ENCODE measurements at places on chromosomes 16 and 17.

- DNase-seq: peak; percentile 7
Measured at GRCh38 chr17:72004011-72004427, 116.8 kb upstream of the SOX9 start.

DNA sequence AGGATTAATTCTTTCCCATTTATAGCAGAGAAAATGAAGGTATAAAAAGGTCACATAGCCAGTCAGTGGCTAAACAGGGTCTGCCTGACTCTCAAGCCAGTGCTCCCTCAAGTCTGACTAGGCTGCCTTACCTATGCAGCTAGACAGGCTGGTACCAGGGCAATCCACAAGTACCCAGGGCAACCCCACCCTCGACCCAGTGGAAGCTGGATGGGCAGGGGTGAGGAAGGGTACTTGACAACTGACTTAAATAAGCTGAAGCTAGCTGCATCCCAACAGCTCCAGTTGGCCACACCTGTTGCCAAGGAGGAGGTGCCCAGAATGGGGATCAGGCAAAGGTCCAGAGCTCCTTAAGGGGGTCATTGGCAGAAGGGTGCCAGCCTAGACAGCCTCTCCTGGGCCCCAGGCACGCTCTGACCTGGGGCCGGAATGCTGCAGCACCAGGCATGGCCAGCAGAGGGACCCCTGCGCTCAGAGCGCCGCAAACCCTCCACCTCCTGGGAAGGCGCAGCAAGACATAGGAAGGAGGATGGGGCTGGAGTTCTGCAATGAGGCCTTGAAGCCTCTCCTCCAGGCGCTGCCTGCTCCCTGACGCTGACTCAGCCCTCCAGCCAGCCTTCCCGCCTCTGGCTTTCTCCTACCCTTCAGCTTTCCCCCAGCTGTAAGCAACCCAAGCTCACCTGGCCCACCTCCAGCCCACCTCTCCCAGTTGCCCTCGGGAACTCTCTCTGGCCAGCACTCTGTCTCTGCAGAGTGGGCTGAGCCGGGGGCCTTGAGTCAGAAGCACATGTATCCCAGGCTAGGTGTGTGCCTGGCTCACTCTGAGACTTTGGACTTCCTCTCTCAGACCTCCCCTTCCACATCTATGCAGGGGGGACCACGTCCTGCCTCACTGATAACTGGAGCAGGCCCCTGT, 28.8 kb downstream of the MPP2 start:
- peak; percentile 91 for DNase-seq

GRCh38 chr16:87048730-87049115, 268.5 kb downstream of the C16orf95 start:
- DNase-seq: no peak

GRCh38 chr16:1464196-1464893, 10.5 kb downstream of the CLCN7 start:
- DNase-seq: no peak

- no peak for DNase-seq
Measured at GRCh38 chr16:49503256-49504022, 129.8 kb downstream of the C16orf78 start.

DNA sequence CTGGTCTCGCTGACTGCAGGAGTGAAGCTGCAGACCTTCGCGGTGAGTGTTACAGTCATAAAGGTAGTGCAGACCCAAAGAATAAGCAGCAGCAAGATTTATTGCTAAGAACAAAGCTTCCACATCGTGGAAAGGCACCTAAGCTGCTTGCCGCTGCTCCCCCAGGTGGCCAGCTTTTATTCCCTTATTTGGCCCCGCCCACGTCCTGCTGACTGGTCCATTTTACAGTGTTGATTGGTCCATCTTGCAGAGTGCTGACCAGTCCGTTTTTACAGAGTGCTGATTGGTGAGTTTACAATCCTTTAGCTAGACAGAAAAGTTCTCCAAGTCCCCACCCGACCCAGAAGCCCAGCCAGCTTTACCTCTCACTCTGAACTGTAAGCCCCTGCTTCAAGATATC, 227.8 kb downstream of the ABCC12 start:
- DNase-seq: no peak

DNA sequence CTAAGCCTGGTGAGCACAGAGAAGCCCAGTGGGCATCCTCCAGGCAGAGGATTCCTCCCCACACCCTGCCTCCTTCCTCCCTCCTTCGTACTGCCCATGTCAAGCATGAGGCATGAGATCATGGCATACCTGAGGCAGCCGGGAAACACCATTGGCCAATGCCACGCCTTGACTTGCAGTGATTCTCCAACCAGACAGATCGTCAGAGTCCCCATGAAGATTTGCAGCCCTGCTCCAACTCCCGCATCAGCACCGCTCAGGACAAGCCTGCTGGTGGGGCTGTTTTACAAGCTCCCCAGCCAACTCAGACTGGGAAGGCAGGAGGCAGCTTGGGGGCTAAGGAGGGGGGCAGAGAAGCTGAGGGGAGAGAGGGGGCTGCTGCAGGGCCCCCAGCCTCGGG, 2.9 kb upstream of the KRT16 start:
- DNase-seq: no peak

DNA sequence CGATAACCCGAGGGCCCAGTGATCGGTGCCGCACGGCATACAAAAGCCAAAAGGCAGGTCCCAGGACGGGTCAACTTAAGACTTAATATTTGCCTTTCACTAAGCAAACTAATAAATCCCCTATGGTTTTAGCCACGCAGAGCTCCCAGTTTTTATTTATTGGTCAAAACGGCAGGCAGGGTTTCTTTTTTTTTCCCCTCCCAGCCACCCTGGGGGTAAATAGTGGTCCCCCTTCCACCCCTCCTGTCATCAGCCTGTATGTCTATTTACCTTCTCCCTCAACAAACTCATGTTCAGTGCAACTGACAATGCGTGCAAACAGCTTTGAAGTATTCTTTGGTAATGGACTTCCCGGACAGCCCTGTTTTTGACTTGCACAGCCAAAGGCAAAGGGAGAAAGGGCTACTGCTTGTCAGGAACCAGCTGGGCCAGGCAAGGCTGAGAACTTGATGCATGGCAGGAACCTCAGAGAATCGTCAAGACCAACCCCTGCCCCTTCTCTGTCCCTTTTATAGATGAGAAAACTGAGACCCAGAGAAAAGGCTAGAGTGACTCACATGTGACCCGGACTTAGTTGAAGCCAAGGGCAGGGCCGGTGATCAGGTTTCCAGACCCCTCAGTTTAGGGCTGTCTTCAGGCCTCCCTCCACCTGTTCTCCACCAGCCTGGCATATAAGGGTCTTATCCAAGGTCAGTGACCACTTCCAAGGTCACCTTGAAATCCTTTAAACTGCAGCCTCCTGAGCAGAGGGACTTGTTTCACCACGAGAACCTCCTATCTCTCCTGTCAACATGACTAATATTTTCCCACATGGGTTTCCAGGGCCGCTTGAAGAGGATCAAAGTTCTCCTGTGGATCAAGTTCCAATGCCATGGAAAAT, 279.0 kb downstream of the SOX9 start:
- no peak for DNase-seq

DNA sequence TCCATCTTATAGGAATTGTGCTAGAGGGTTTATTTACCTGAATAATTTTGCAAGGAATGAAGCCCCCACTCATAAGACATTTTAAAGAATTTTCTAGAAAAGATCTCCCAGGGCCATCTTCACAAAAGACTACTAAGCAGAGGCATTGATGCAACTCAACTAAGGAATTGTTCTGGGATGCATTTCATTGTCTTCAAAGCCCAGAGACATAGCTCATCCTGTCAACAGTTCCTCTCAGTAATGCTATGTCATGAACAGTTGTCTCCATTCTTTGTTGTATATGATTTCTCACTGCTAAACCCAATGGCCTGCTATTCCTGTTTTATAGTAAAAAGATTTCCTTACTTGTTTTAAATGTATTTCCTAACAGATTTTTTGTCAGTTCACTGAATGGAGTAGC, 136.8 kb upstream of the RBL2 start:
- no peak for DNase-seq

- peak; percentile 11 for DNase-seq
Measured at GRCh38 chr17:83161298-83162034, 82.1 kb downstream of the METRNL start.

DNA sequence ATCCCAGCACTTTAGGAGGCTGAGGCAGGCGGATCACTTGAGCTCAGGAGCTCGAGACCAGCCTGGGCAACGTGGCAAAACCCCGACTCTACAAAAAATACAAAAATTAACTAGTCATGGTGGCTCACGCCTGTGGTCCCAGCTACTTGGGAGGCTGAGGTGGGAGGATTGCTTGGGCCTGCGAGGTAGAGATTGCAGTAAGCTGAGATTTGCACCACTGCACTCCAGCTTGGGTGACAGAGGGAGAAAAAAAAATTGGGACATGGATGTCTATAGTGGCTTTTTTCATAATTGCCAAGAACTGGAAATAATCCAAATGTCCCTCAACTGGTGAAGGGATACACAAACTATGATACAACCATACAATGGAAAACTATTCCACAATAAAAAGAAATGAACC, 28.6 kb downstream of the OSBPL7 start:
- no peak for DNase-seq

DNA sequence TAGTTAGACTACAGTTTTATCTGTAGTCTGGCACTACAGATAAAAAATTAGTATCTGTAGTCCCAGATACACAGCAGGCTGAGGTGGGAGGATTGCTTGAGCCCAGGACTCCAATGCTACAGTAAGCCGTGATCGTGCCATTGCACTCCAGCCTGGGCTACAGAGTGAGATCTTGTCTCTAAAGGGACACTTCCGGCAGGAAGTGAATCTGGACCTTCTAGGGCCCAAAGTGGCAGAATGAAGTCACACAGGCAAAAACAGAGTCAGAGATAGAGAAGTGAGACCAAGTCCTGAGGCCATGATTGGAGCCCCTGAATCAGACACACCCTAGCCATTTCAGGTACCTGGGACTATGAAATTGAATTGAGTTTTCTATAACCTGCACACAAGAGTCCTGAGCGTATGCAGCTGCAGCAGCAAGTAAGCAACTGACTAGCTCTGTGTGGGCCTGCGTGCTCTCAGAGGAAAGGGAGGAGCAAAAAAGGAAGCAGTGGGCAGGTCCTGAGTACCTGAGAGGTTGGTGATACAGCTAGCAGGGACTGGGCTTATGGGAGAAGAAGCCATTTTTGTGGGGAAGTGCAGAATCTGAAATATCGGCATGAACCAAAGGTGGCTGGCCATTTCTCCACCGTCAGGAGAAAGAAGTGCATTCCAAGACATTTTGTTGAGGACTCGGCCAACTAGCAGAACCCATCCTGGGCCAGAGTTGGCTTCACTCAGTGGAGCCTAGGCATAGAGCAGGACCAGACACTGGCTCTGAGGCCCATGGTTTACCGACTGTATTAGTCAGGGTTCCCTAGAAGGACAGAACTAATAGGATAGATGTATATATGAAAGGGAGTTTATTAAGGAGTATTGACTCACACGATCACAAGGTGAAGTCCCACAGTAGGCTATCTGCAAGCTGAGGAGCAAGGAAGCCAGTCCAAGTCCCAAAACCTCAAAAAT, 27.2 kb upstream of the BRD7 start:
- no peak for DNase-seq

GRCh38 chr16:86350289-86350688, 160.0 kb upstream of the FOXF1 start:
- DNase-seq: no peak

GRCh38 chr17:64694207-64694606, 32.1 kb upstream of the SMURF2 start:
- DNase-seq: peak; percentile 92
